ENCODE measurements at places on chromosomes 5 and 9. TPM values are rescaled to one million over a fixed set of nuclear protein-coding genes. Genes with fewer than 3 reads are reported as not detected.

DNA sequence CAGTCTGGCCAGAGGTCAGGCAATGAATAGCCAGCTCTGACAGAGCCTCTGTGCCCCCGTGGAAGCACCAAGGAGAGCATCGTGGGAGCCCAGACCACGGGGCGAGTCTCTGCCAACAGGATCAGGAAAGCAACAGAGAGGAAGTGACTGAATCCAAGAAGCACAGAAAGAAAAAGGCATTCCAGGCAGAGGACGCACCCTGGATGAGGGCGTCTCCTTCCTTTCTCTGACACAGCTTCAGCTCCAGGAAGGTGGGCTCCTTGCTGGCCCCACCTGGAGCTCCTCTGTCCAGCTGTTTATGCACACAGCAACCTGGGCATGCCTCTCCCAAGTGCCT is 16.6 kb downstream of the HK3 start:
- no peaks in the 10 kb centered on the region for H3K36me3 ChIP-seq
- no peak overlapping the region for H3K27ac ChIP-seq
- H3K4me3 ChIP-seq: no peak overlapping the region
- H3K4me1 ChIP-seq: no peaks in the 10 kb centered on the region

The GABRA1 gene
- not detected for total RNA-seq

GRCh38 chr9:122370869-122371755 is at the start of gene PTGS1:
Gene PTGS1 (plus strand): TSS chr9:122371024. CDS start chr9:122371085, 61 bp downstream.
- no peak within 1 kb of the TSS for H3K27ac ChIP-seq
- H3K4me3 ChIP-seq: peak within 1 kb of the TSS; percentile 50
- no peaks in the 10 kb centered on the region for H3K36me3 ChIP-seq
- H3K4me1 ChIP-seq: no peaks in the 10 kb centered on the region

- DNase-seq: no peak
- no peaks in the 10 kb centered on the region for H3K27me3 ChIP-seq
- H3K4me3 ChIP-seq: no peak overlapping the region
- H3K36me3 ChIP-seq: no peaks in the 10 kb centered on the region
- no peaks in the 10 kb centered on the region for H3K4me1 ChIP-seq
Measured at GRCh38 chr5:108942701-108943100, 195.0 kb downstream of the FER start.

The SLCO4C1 gene
- total RNA-seq: not detected

- no peaks in the 10 kb centered on the region for H3K27me3 ChIP-seq
- H3K4me3 ChIP-seq: no peak overlapping the region
- no peak overlapping the region for H3K27ac ChIP-seq
- no peak for DNase-seq
Measured at GRCh38 chr5:79189439-79190234, 46.3 kb upstream of the JMY start.

GRCh38 chr5:54217826-54218503 is 92.4 kb downstream of the ARL15 start:
- DNase-seq: peak; percentile 79
- H3K36me3 ChIP-seq: no peaks in the 10 kb centered on the region
- no peaks in the 10 kb centered on the region for H3K27me3 ChIP-seq
- no peaks in the 10 kb centered on the region for H3K4me1 ChIP-seq

- no peak overlapping the region for H3K4me3 ChIP-seq
- H3K27me3 ChIP-seq: no peaks in the 10 kb centered on the region
- H3K27ac ChIP-seq: peak overlapping the region; percentile 78
- no peak for DNase-seq
Measured at GRCh38 chr9:124778575-124779367, 1.8 kb downstream of the OLFML2A start.

The PRRC1 gene
- total RNA-seq: 47.4 TPM

- H3K4me3 ChIP-seq: no peak overlapping the region
- DNase-seq: no peak
- no peaks in the 10 kb centered on the region for H3K27me3 ChIP-seq
- no peak overlapping the region for H3K27ac ChIP-seq
- H3K4me1 ChIP-seq: peaks cover 20% of the 10 kb centered on the region
Measured at GRCh38 chr5:160463227-160463626, 41.6 kb downstream of the PTTG1 start.

The C9orf153 gene
- 2.9 TPM for total RNA-seq

Measured in tibial nerve (tissue), 4 donors.